ENCODE measurements at places on chromosomes 7 and 10.
A peak's percentile ranks its signal among the peaks of the same experiment; 100 is the strongest.

GRCh38 chr10:129105266-129105665, 361.8 kb upstream of the MGMT start:
- DNase-seq = peak; percentile 25

GRCh38 chr10:53361936-53362335, 589.4 kb upstream of the MBL2 start:
- DNase-seq = no peak

DNA sequence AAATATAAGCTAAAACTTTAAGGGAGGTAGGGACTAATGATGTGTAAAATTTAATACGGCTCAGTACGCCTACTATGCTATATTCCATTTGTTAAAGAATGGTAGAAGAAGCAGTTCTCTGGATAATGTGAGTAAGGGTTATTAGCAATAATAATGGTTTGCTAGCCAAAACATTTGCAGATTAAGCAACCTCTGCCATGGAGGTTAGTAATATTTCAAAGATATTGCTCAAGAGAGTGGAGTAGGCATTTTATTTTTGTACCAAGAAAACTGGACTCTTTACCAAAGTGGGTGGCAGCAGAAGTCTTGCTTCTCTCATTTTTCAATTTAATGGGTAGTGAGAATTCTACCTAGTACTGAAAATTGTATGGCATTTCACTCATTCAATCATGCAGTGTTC, 158.9 kb upstream of the TMEM106B start:
- no peak for DNase-seq

GRCh38 chr10:122515022-122515424, 45.5 kb upstream of the DMBT1 start:
- DNase-seq = no peak

DNA sequence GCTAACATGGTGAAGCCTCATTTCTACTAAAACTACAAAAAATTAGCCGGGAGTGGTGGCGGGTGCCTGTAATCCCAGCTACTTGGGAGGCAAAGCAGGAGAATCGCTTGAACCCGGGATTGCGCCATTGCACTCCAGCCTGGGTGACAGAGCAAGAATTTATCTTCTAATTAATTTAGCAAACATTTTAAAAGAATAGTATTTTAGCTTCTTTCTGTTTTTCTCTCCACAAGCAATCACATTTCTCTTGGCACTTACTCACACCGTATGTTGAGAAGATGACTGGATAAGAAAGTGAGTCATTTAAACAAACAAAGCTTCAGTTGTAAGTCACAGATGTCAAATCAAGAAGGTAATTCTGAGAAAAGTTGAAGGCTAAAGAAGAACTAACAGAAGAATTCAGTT, 264.0 kb downstream of the ARL4A start:
- DNase-seq = no peak

DNA sequence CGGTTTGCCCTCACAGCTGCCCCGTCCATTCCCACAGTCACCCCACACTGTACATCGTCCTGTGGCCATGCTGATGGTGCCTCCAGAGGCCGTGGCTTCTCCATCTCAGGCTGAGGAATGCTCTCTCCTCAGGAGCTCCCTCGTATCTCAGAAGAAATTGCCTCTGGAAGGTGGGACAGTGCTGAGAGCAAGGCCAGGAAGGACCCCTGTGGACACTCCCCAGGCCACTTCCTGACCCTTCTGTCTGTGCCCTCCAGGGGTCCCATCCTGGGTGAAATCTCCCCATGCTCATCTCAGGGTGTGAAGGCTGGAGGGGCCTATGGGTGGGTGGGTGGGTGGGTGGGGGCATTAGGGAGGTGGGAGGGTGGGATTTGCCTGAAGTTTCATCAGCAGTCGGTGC, 454.3 kb downstream of the PLXNA4 start:
- DNase-seq = no peak

DNA sequence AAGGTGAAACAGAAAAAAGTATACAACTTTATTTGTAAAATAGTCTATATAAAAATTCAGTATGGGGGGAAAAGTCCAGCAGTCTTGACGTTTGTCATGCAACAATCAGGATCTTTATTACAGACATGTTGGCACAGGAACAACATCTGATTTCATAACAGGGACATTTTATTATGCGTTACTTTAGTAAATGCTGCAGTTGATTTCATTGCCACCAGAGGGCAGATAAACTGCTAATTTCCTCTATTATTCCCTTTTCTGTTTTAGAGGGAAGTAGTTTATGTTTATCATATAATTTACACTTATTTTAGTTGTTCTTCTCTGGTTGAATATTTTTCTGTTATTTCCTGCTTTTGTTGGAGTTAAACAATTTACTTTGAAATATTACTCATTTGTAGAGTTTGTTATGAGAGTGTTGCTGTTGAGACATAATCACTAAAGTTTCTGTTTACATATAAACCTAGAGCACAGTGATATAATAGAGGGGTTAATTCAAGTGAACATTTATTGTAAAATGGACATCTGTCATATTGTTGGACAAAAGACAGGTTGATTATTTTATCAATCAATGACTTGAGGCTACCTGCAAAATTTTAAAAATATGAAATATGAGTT, 3.3 kb downstream of the PLXDC2 start:
- DNase-seq = peak; percentile 78

DNA sequence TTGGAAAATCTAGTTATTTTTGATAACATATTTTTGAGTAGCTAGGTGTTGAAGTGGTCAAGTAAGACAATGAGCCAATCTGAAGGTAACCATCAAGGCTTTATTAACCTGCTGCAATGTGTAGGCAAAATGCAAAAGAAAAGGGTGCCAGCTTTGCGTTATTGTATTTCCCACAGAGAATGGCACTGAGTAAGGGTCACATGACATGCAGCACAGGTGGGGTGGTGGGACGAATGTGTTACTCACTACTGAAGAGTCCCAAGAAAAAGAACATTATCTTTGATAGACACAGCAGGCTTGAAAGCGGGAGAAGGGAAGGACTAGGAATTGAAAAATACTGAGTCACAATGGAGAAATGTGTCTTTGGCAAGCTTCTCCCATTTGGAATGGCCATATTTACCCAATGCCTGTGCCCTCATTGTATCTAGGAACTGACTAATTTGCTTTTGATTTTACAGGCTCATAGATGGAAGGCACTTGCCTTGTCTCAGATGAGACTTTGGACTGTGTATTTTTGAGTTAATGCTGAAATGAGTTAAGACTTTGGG, 898.6 kb upstream of the POT1 start:
- no peak for DNase-seq

DNA sequence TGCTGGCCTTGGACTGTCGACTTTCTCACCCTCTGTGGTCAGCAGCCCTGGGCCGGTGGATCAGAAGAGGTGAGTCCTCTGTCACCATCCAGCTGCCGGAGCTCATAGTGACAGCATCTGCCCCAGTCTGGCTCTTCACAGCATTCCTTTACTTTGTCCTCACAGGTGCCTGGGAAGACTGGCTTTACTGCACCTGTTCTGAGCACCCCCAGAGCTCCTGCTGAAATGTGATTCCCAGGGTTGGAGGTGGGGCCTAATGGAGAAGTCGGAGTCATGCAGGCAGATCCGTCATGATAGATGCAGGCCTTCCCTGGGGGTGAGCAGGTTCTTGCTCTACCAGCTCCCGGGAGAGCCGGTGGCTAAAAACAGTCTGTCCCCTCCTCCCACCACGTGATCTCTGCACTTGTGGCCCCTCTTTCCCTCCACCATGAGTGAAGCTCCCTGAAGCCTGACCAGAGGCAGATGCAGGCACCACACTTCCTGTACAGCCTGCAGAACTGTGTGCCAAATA, 171.5 kb downstream of the ZMYND11 start:
- DNase-seq = no peak

GRCh38 chr7:158784270-158784669, 45.0 kb downstream of the ESYT2 start:
- no peak for DNase-seq

- no peak for DNase-seq
Observed at GRCh38 chr7:6268023-6268900, 4.2 kb downstream of the CYTH3 start.

DNA sequence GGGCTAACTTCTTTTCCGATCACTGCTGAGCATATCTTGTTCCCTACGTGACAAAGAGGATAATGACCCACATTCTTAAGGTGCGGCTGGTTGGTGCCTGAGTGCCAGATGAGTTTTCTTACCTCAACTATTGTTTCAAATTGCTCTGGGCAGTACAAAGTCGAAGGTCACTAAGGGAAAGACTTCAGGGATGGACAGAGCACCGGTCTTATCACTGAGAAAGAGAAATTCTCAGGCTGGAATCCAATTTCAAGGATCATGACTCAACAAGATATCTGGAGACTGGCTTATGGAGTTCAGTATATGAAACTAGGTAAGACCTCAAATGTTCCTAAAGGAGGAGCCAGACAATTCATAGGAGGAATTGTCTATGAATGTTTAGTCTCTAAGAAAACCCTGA, 780.3 kb downstream of the SUGCT start:
- DNase-seq = no peak

DNA sequence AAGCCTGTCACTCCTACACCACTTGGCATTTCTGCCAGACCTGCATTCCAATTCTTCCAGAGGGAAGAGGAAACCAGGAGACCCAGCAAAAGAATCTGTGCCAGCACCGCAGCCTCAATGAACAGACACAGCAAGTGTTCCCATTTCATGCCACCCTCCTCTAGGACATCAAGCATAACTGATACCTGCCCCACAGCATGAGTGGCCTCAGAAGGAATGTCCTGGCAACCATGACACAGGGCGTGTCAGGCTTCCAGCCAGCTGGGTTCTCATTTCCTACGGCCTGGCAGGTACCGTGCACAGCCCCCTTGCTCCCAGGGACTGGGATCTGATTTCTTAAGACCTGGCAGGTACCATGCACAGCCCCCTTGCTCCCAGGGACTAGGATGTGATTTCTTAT, 7.8 kb downstream of the MAD1L1 start:
- no peak for DNase-seq

GRCh38 chr10:67818323-67818722, 19.7 kb downstream of the DNAJC12 start:
- peak; percentile 39 for DNase-seq

DNA sequence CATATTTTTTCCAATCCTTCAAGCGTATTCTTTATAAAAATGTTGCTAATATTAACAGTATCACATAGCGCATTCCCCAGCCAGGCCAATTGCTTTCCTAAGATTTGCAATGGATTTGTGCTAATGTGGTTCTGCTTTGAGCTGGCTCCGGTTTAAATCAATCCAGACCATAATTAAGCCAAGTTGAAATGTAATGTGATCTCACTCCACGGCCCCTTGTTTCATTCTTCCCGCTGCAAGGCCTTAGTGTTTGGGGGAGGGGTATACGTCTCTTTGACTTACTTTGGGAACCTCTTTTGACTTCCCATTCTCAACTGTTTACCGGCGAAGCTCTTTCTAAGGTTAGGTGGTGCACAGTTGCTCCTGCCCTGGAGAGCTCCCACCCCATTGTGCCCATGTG, 86.4 kb downstream of the PRPF18 start:
- DNase-seq = no peak

DNA sequence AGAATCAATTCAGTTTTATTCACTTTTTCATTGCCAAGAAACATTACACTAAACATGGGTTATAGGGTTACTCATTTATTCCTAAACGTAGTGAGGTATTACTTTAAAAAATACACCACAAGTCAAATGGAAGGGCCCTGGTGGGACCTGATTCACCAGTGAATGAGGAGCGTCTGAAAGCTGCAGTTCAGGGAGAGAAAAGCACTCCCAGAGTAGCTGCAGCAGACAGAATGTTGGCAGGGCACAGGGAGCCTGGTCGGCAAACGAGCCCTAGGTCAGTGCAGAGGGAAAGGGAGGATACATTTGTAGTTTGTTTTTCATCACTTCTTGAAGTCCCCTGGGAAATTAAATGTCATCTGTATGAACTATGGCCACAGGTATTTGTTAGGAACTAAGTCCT, 361.7 kb upstream of the ETV1 start:
- DNase-seq = no peak

GRCh38 chr10:131475803-131476202, 164.3 kb upstream of the TCERG1L start:
- no peak for DNase-seq

- DNase-seq = no peak
Observed at GRCh38 chr7:21370283-21370982, 57.5 kb upstream of the SP4 start.

GRCh38 chr7:139232904-139233303, 1.9 kb downstream of the UBN2 start:
- no peak for DNase-seq

- no peak for DNase-seq
Observed at GRCh38 chr10:805620-806305, 116.3 kb upstream of the DIP2C start.

- no peak for DNase-seq
Observed at GRCh38 chr7:96346293-96346953, 24.5 kb upstream of the SLC25A13 start.

- no peak for DNase-seq
Observed at GRCh38 chr10:68046642-68047041, 28.4 kb downstream of the HERC4 start.

- DNase-seq = no peak
Observed at GRCh38 chr7:114008696-114009095, 89.9 kb upstream of the PPP1R3A start.

GRCh38 chr10:22230158-22230833, 12.5 kb upstream of the EBLN1 start:
- DNase-seq = peak; percentile 95

- DNase-seq = no peak
Observed at GRCh38 chr10:86824151-86824550, 67.7 kb downstream of the BMPR1A start.

- DNase-seq = peak; percentile 48
Observed at GRCh38 chr10:48983648-48984351, 44.2 kb upstream of the LRRC18 start.

DNA sequence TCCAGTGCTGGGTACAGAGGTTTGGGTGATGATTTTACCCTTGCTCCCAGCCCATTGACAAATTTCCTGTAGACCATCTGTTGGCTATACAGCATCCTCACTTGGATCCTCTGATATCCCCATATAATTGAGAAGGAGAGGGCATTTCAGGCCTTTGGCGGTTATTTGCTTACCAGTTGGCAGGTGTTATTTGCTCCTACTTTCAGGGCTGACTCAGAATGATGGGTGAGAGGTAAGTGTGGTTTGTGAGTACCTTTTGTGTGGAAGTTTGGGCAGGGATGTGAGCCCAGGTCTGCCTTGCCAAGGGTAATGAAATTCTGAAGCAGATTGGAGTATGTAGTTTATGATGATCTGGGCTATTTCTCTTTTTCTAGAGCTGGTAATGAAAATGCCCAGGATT, 93.6 kb downstream of the LRMDA start:
- no peak for DNase-seq

DNA sequence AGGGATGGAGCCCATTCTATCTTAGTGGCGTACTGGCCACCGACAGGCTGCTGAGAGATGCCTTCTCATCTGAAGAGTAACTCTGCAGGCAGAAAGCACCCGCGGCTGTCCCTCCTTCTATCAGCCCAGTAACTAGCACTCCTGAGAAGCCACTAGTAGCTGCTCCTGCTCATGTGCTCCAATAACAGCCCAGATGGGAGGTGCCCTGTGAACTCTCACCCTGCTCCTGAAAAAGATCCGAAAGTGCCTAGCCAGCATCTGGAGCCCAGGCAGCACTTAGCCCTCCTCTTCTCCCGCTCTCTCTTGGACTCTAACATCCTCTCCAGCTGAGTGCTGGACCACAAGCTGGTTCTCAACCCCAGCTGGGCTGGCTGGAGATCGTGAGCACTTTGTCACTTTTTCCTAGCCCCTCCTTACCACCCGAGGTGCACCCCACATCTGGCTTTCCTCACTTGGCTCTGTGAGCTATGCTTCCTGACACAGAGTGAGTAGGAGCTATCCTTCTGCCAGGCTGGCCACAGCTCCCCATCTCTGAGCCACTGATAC, 239.2 kb downstream of the GRID1 start:
- DNase-seq = no peak

GRCh38 chr10:61752111-61753011, 89.6 kb downstream of the CABCOCO1 start:
- DNase-seq = peak; percentile 91
